ENCODE measurements at places on chromosomes 3 and 15. TPM values are rescaled to one million over a fixed set of nuclear protein-coding genes. Genes with fewer than 3 reads are reported as not detected.

- no peak overlapping the region for H3K27ac ChIP-seq
- peaks cover under 1% of the 10 kb centered on the region for H3K4me1 ChIP-seq
- H3K4me3 ChIP-seq: no peak overlapping the region
- DNase-seq: no peak
- H3K36me3 ChIP-seq: peaks cover 8% of the 10 kb centered on the region
Observed at GRCh38 chr15:55353025-55353424, 34.0 kb downstream of the PIGB start.

The PAQR9 gene
- total RNA-seq: 10.4 TPM

DNA sequence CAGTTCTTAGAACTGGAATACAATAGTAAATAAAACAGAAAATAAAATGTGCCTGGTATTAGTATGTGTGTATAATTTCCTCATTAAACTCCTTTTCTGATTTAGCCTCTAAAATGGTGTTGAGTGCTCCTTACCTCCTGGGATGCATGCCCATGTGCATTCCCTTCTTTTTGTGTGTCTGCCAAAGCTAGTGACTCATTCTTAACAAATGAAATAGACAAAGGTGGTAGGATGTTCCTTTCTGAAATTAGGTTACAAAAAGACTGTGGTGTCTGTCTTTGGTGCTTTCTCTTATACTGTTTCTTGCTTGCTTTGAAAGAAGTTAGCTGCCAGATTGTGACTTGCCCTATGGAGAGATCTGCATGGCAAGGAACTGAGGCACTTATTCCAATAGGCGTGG is 623.7 kb downstream of the GRM7 start:
- no peaks in the 10 kb centered on the region for H3K36me3 ChIP-seq
- no peak overlapping the region for H3K4me3 ChIP-seq

DNA sequence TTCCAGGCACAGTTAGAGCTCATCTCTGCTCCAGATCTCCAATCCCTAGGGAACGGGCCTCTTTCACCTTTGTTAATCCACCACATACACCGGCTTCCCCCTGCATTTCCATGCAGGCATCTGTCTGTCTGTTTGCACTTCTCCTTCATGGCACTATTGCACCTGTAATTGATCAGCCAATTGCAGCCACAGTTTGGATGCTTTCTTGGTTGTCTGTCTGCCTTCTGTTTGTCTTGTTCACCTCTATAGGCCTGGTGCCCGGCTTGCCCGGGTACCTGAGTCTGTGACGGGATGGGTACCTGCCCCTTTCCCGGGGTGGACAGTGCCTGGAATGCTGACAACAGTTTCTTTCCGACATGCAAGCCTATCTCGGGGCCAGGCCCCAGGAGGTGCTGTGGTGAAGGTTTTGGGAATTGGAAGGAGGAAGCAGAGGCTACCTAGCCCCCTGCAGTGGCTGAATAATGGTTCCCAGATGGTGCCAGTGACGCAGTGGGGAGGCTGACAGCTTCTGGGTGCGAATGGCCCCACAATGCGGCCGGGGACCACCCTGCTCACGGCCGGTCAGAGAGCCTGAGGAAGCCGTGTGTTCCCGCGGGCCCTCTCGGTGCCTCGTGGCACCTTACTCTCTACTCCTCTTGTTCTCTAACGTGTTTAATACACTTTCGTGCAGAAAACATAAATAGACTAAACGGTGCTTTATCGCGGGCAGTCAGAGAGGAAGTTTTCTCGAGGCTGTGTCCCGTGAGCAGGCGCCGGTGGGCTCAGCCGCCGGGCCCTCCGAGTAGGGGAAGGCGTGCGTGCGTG is 31.3 kb upstream of the RAB6B start:
- peaks cover 1% of the 10 kb centered on the region for H3K27me3 ChIP-seq
- no peaks in the 10 kb centered on the region for H3K36me3 ChIP-seq
- H3K27ac ChIP-seq: no peak overlapping the region
- peaks cover 11% of the 10 kb centered on the region for H3K4me1 ChIP-seq

DNA sequence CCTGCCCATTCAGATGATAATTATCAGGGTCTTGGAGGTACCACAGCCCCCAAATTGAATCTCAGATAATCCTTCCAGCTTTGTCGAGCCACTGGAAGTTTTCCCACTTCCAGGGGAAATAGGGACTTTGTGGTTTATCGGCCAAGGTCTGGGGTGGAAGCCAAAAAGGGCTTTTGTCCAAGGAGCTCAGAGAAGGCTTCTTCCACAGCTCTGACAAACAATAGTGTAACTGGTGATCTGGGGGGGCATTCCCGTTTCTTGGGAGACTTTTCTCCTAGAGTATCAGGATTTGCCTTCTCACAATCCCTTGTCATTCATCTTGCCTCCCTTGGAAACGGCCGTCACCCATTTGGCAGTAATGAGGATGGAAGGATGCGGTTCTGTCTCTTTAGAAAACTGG is 18.4 kb downstream of the SRGAP3 start:
- no peak overlapping the region for H3K27ac ChIP-seq
- H3K4me3 ChIP-seq: no peak overlapping the region
- no peaks in the 10 kb centered on the region for H3K36me3 ChIP-seq
- DNase-seq: no peak
- no peaks in the 10 kb centered on the region for H3K27me3 ChIP-seq

GRCh38 chr15:58501006-58501405 is 69.2 kb downstream of the LIPC start:
- no peak overlapping the region for H3K27ac ChIP-seq
- H3K4me3 ChIP-seq: no peak overlapping the region
- H3K4me1 ChIP-seq: no peaks in the 10 kb centered on the region
- no peaks in the 10 kb centered on the region for H3K27me3 ChIP-seq

The ARIH1 gene
- 59.8 TPM for total RNA-seq

The AMIGO3 gene
- not detected for total RNA-seq

DNA sequence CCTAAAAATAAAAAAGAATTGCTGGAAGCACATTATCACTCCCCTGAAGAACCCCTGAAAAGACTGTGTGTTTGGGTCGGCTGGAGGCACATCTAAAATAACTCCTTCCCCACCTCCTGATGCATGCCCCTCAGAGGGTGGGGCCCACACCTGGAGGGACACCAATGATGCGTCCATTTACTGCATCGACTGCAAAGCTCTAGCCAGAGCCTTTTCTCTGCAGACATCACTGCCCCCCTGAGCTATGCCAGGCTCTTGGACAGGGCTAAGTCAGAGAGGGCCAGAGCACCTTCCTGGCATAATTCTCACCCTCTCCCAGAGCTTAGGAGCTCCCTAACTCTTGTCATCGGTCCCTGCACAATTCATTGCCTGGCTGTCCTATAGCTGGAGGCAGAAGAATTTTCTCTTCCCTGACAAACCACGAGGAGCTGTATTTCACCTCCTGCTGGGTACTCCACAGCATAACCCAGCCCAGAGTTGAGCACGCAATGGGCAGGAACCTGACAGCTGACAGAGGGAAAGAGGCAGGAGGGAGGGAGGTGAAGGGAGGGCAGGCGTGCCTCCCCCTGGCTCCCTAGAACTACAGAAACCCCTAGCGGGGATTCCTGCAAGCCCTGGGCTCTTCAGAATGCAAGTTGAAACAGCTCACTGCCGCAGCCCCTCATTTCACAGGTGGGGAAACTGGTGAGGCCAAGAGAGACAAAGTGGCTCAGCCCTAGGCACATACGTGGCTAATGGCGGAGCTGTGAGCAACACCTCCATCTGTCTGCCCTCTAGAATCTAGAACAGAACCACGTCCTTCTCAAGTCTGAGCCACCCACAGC is 46.6 kb downstream of the XXYLT1 start:
- no peak for DNase-seq
- peaks cover 3% of the 10 kb centered on the region for H3K36me3 ChIP-seq
- no peak overlapping the region for H3K27ac ChIP-seq
- H3K4me3 ChIP-seq: no peak overlapping the region
- H3K4me1 ChIP-seq: peaks cover 26% of the 10 kb centered on the region

GRCh38 chr15:74182131-74182530 is 8.6 kb downstream of the ISLR start:
- H3K27me3 ChIP-seq: peaks cover 1% of the 10 kb centered on the region
- no peaks in the 10 kb centered on the region for H3K4me1 ChIP-seq
- DNase-seq: no peak
- H3K4me3 ChIP-seq: no peak overlapping the region
- no peak overlapping the region for H3K27ac ChIP-seq

GRCh38 chr15:90020021-90020735 is 19.1 kb downstream of the ZNF710 start:
- no peaks in the 10 kb centered on the region for H3K36me3 ChIP-seq
- H3K4me1 ChIP-seq: peaks cover 54% of the 10 kb centered on the region
- H3K27ac ChIP-seq: no peak overlapping the region
- no peak overlapping the region for H3K4me3 ChIP-seq
- no peak for DNase-seq

DNA sequence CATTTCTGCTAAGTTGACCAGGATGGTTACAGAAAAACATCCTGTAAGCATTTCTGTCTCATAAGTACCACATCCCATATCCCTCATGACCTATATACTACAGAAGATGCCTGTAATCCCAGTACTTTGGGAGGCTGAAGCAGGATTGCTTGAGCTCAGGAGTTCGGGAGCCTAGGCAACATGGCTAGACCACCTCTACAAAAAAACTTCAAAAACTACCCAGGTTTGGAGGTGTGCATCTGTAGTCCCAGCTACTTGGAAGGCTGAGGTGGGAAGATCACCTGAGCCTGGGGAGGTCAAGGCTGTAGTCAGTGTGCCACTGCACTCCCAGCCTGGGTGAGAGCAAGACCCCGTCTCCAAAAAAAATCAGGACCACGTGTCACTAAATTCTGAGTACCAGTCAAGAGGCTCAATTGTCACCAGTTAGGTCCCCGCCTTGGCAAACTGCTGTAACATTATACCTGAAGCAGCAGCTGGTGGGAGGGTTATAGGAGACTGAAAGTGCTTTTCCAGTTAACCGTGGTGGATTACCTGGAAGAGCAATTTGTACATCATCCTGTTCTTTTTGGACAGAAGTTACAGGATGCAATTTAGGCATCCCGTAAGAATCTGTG is 6.2 kb downstream of the RPL32 start:
- H3K27ac ChIP-seq: no peak overlapping the region
- no peak for DNase-seq
- H3K4me3 ChIP-seq: no peak overlapping the region
- H3K36me3 ChIP-seq: peaks cover 85% of the 10 kb centered on the region

DNA sequence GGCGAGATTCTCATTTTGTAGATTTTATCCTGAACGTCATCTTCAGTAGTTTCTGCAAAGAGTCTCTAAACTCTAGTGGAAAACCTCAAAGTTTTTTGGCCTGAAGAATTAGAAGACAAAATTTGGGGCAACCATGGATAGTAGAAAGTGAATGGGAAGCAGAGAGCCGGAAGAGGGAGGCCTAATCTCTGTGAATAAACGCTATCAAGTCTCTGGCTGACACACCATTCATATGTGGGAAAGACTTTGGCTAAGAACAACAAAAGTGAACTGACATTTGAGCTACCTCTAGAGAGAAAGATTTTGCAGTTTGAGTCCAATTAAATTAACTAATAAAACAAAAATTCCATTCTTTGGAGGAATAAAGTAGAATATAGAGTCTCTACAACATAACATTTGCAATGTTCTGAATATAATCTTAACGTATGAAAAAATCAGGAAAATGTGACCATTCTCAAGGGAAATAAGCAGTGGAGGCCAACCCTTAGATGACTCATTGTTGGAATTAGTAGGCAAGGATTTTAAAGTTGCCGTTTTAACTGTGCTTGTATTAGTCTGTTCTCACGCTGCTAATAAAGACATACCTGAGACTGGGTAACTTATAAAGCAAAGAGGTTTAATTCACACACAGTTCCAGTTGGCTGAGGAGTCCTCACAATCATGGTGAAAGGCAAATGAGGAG is 184.6 kb downstream of the C3orf38 start:
- H3K27me3 ChIP-seq: no peaks in the 10 kb centered on the region
- H3K4me1 ChIP-seq: no peaks in the 10 kb centered on the region
- H3K4me3 ChIP-seq: no peak overlapping the region
- no peak for DNase-seq
- no peak overlapping the region for H3K27ac ChIP-seq
- no peaks in the 10 kb centered on the region for H3K36me3 ChIP-seq

DNA sequence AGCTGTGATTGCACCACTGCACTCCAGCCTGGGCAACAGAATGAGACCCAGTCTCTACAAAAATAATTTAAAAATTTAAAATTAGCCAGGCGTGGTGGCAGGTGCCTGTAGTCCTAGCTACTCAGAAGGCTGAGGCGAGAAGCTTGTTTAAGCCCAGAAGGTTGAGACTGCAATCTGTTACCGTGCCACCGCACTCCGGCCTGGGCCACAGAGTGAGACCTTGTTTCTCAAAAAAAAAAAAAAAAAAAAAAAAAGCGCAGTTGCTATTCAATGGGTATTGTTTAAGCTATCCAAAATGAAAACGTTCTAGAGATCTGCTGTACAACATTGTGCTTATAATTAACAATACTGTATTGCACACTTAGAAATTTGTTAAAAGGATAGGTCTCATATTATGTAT is 24.0 kb downstream of the ZNF148 start:
- no peaks in the 10 kb centered on the region for H3K36me3 ChIP-seq
- H3K27ac ChIP-seq: no peak overlapping the region
- H3K27me3 ChIP-seq: no peaks in the 10 kb centered on the region
- DNase-seq: no peak
- no peak overlapping the region for H3K4me3 ChIP-seq

DNA sequence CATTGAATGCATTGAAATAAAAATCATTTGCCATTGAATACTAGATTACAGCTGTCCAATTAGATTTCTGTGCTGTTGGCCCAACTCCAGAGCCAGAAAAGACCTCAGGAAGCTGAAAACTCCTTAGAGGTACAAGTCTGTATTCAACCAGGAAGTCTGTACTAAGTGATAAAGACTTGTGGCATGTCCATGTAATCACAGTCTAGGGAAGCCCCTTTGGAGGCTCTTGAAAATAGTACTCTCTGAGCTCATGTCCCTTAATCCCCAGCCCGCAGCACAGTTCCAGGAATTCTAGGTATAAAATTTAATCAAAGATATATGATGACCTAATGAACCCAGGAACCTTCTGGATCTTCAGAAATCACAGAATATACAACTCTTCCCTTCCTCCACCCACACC is 279.4 kb downstream of the RSL24D1 start:
- no peaks in the 10 kb centered on the region for H3K27me3 ChIP-seq
- DNase-seq: no peak
- H3K4me1 ChIP-seq: no peaks in the 10 kb centered on the region
- H3K27ac ChIP-seq: no peak overlapping the region

The CLRN1 gene
- total RNA-seq: not detected
